ENCODE measurements at places on chromosomes 1 and 21. TPM values are rescaled to one million over a fixed set of nuclear protein-coding genes. Genes with fewer than 3 reads are reported as not detected.

TTLL10 gene
- not detected for total RNA-seq

HSD3B1 gene
- total RNA-seq, result not detected

TATDN3 gene
- total RNA-seq, result 25.5 TPM

PPIE gene
- total RNA-seq, result 47.6 TPM

KCNA10 gene
- total RNA-seq, result not detected

Data from smooth muscle cell of trachea (primary cell).